Bronchial epithelial cell (primary cell): ENCODE measurements at places on chromosomes 2 and 18. TPM values are rescaled to one million over a fixed set of nuclear protein-coding genes. Genes with fewer than 3 reads are reported as not detected.

DNA sequence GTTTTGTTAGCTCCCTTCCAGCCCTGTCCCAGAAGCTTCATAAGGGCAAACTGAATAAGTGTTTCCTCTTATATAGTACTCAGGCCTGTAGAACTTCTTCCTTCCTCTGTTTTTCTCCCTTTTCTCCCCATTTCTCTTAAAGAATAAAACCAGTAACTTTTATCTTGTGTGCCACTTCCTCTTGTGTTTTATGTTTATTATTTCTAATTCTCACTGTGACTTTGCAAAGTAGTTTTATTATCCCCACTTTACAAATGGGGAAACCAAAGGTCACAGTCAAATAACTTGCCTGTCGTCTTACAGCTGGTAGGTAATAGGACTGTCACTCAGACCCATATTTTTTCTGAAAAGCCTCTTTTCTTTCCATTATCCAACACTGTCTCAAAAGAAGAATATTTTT is 42.4 kb downstream of the RBBP8 start:
- DNase-seq: no peak

DNA sequence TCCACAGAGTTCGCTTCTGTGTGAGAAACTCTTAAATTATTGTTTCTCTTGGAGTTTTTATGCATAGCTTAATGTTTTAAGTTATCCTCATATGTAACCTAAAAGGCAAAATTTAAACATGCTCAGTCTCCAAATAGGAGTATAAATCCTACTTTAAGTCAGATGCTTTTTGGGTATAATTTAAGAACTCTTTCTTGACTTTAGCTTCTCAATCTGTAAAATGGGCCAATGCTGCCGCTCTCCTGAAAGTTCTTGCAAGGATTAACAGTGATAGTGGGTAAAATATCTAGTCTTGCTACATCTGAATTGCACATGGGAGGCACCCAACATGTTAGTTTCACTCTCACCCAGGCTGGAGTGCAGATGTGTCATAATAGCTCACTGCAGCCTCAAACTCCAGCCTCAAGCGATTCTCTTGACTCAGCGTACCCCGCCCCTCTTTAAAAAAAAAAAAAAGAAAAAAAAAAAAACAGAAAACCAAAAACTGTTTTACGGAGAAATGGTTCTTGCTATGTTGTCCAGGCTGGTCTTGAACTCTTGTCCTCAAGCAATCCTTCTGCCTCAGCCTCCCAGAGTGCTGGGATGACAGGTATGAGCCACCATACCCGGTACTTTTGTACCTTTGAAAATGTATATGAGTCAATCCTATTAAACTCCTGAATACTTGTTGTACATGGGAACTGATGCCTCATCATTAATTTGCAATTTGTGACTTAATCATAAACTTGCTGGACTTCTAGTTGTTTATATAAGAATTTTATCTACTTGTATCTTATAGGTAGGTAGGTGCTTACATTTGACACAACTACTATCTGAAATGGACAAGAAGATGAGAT is 1.8 kb downstream of the FBXO48 start:
- DNase-seq: peak; percentile 60

DNA sequence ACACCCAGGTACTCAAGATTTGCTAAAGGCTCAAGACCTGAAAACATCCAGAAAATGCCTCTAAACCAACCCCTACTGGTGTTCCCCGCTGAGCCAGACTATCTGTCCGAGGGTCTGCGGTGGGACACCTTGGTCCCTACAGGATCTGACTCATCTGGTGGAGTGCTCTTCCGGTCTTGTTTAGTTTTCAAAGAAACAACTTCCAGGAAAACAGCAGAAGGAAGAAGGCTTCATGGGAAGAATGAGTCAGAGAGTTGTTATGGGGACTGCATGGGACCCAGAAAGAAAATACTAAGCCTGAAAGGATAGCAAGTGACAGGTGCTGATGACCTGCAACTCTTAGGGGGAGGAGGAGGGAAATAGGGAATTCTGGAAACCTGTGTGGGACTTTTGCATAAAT is 41.3 kb downstream of the ZFP36L2 start:
- no peak for DNase-seq

DNA sequence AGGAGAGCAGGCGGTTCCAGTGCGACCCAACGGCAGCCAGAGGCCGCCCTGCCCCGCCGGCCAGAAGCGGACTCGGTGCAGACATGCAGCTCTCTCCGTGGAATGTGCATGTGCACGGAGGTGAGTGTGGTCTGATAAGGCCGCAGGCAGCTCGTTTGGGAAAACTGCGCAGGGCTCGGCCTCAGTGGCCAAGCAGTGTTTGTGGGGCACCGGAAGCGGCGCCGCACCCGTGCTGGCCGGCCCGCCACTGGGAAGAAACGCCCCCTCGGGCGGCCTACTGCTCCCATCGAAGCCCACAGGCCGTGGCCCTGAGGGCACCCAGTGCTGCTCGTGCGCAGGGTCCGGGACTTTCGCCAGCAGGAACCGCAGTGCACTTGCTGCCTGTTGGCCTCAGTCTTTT is 25.2 kb downstream of the PRELID3A start:
- no peak for DNase-seq

Gene CNGA3
- total RNA-seq: under 0.01 TPM in 1 of 2 replicates, not detected in the other

Gene UNC50
- total RNA-seq: 52.9 and 54.5 TPM in 2 replicates

Gene ZAP70
- total RNA-seq: not detected in 2 replicates

DNA sequence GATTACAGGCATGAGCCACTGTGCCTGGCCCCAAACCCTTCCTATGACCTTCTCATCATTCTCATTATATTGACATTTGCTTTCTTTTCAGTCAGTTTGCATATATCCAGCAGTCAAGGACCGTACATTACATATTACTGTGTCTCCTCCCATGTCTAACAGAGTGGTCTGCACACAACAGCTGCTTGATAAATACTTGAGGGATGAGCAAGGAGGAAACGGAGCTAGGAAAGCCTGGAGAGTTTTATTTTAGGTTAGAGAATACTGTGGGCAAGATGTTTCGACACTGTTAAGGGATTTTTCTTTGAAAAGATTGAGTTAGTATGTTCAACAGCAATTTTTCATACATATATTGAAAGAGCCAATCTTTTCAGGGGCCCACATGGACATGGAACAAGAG is 76.2 kb upstream of the CHRNA1 start:
- no peak for DNase-seq

- no peak for DNase-seq
These were observed 13.0 kb downstream of the SCYGR4 start for GRCh38 chr2:227630322-227630721.

GRCh38 chr2:112885506-112885902 is 25.5 kb upstream of the IL37 start:
- DNase-seq: no peak

DNA sequence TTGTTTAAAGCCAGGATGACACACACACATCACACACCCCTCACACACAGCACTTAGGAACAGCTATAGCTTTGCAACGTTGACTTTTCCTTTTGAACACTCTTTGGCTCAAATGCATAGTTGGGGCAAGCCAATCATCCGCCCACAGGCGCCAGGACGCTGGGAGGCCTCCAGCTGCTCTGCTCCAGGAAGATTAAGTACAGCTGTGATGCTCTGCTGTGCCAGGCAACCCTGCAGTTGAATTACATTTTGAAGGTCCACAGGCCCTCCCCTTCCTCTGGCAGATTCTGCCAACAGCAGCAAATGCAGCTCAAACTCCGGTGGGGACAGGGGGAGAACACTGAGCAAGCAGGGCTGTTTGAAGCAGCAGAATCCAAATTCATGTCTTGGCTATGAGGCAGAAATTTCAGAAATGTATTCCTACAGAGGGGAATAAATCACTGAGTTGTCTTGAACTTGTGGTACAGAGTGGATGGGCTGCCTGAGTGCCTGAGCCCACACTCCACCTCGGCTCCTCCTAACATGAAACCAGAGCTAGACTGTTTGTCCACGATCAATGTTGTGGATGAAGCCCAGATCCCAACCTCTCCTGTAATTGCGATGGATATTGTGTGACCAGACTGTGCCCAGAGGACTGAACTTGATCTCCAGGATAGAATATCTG is 86.5 kb upstream of the PPP1CB start:
- peak; percentile 33 for DNase-seq

Gene VIT
- not detected in 2 replicates for total RNA-seq

DNA sequence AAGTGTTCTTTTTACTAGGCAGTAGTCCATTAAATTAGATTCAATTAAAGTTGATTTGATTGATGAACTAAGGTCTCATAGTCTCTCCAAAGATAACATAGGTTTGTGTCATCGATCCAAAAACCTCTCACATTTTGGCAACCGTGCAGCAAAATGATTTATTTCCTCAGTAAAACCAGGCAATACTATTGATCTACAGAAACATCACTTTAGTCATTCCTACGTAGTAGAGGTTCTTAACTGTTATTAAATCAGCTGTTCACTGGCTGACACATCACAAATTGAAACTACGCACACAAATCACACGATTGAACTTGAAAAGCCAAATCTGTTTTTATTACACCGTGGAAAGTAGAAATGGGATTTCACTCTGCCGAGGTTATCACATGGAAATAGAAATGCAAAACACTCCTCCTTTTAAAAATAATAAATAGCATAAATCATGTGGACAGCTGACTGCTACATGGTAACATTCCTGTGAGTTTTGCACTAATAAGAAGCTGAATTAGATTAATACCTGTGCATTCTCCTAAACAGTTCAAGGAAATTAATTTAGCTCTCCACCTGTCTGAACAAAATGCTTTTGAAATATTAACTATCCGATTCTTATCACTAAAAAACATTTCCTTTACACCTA is 262.5 kb downstream of the CDH20 start:
- DNase-seq: no peak

- DNase-seq: no peak
These were observed 157.1 kb downstream of the FTCDNL1 start for GRCh38 chr2:199693861-199694260.

- DNase-seq: no peak
These were observed 143.0 kb upstream of the SCN7A start for GRCh38 chr2:166637051-166637450.

Gene POMC
- total RNA-seq: 0.26 and 0.64 TPM in 2 replicates

- DNase-seq: peak; percentile 72
These were observed 96.4 kb downstream of the EN1 start for GRCh38 chr2:118750959-118751565.

DNA sequence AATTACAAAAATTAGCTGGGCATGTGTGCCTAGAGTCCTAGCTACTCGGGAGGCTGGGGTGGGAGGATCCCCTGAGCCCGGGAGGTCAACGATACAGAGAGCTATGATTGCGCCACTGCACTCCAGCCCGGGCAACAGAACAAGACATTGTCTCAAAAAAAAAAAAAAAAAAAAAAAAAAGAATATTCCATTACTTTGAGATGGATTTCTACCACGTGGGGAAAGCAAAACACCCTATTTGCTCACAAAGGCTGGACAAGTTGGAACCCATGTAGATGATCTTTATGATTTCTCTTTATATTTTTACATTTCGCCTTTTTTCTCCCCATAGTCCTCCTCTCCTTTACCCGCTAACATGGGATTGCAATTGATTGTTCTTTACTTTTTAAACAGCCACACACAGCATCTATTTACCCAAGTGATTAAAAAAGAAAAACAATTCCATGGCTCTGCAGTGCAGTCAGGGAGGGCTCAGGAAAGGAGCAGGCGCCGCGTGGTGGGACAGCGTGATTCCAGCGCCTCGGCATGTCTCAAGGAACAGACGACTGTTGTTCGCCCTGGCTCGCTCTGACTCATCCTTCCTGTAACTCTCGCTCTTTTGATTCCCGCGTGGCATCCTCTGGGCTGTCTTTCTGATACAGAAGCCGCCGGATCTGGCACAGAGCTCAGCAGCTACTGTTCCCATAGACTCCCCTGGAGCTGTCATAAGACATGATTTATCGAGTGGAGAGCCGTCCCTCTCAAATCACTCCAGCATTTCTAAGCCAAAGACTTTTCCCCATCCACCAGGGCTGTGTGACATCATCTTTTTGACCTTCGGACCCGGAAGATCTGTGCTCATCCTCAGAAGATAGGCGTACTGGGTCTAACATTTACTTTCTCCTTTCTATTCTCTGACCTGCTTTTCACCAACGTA is 230.4 kb upstream of the AGAP1 start:
- peak; percentile 69 for DNase-seq

- no peak for DNase-seq
These were observed at the start of gene FAM124B for GRCh38 chr2:224401641-224402342. TSS of gene FAM124B (minus strand) at chr2:224402107. CDS start at chr2:224401768, 339 bp downstream.

Gene ADGRF3
- not detected in 2 replicates for total RNA-seq

GRCh38 chr2:237868631-237869342 is 9.4 kb downstream of the RAMP1 start:
- no peak for DNase-seq

- DNase-seq: peak; percentile 42
These were observed 24.4 kb downstream of the CD28 start for GRCh38 chr2:203730883-203731282.

- no peak for DNase-seq
These were observed 55.3 kb downstream of the TMEM200C start for GRCh38 chr18:5840025-5840424.
